ENCODE measurements at places on chromosomes 7 and 10.

DNA sequence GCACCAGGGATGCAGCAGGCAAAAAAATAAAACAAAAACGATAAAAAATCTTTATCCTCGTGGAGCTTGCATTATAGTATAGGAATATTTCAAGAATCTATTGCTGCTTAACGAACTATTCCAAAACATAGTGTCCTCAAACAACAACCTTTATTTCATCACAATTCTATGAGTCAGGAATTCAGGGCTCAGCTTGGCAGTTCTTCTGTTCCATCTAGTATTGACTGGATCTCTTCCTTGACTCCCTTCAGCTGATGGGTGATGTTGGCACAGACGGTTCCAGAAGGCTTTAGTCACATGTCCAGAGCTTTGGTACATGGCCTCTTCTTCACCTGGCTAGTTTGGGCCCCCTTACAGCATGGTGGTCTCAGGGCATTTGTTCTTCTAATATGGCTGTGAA, 88.0 kb downstream of the RTKN2 start:
- H3K4me3 ChIP-seq: no peak overlapping the region
- H3K27me3 ChIP-seq: no peaks in the 10 kb centered on the region
- no peak for DNase-seq
- peaks cover 69% of the 10 kb centered on the region for H3K4me1 ChIP-seq

GRCh38 chr10:50325449-50326171, 74.3 kb upstream of the ASAH2 start:
- peaks cover 19% of the 10 kb centered on the region for H3K4me1 ChIP-seq
- H3K27ac ChIP-seq: peak overlapping the region; percentile 16
- DNase-seq: no peak
- no peaks in the 10 kb centered on the region for H3K27me3 ChIP-seq
- H3K36me3 ChIP-seq: peaks cover 19% of the 10 kb centered on the region

GRCh38 chr7:106346678-106347217, 62.0 kb upstream of the NAMPT start:
- DNase-seq: peak; percentile 75
- H3K27me3 ChIP-seq: peaks cover 8% of the 10 kb centered on the region
- no peak overlapping the region for H3K4me3 ChIP-seq
- H3K27ac ChIP-seq: peak overlapping the region; percentile 87
- H3K36me3 ChIP-seq: peaks cover 8% of the 10 kb centered on the region

DNA sequence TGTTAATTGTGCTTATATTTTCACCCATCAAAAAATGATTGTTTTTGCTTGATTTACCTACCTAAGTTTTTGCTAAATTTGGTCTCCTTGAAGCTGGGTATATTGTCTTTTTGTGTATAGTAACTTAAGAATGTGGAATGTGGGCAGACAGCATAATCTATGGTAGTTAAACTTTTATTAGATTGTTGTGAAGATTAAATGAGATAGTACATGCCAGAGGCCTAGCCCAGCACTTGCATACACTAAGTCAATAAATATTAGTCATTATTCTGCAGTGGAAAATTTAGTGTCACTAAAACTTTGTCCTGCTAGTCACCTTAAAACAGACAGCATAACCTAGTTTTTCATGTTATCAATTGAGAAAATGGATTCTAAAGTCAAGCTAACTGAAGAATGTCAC, 19.3 kb upstream of the RPA3 start:
- H3K4me1 ChIP-seq: peaks cover 19% of the 10 kb centered on the region
- no peak overlapping the region for H3K27ac ChIP-seq
- DNase-seq: no peak
- no peaks in the 10 kb centered on the region for H3K27me3 ChIP-seq

- no peak overlapping the region for H3K4me3 ChIP-seq
- peaks cover 3% of the 10 kb centered on the region for H3K27me3 ChIP-seq
- no peak overlapping the region for H3K27ac ChIP-seq
- no peaks in the 10 kb centered on the region for H3K36me3 ChIP-seq
Observed at GRCh38 chr10:115963848-115964247, 309.2 kb downstream of the GFRA1 start.

DNA sequence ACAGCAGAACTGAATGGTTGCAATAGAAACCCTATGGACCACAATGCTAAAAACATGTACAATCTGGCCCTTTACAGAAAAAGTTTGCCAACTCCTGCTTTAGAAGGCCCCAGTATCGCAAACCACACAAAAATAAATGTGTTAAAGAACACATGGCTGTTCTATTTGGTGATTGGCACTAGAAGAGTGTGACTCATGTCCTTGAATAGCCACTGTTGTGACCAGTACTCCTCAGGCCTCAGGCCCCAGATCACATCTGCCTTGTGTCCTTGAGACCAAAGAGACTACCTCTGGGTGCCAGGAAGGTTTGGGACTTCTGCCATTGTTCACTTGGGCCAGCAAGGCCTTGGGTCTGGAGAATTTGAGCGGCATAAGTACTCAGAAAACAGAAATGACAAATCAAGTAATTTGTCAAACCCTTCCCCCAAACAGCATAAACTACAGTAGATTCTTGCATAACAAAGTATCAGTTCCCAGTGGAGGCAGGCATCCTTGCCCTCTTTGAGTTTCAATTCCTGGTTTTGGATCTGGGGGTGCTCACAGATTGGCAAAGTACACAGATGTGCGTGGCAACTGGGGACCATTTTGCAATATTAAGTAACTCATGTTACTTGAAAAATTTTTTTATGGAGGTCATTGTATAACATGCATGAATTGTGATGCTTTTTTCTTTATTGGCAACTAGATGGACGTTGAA, 50.2 kb downstream of the MTURN start:
- H3K36me3 ChIP-seq: peaks cover 3% of the 10 kb centered on the region
- no peak for DNase-seq
- H3K27me3 ChIP-seq: no peaks in the 10 kb centered on the region
- no peak overlapping the region for H3K27ac ChIP-seq
- H3K4me3 ChIP-seq: no peak overlapping the region

- H3K36me3 ChIP-seq: no peaks in the 10 kb centered on the region
- peaks cover 52% of the 10 kb centered on the region for H3K4me1 ChIP-seq
- no peak overlapping the region for H3K27ac ChIP-seq
- no peak for DNase-seq
Observed at GRCh38 chr7:121529003-121529402, 132.9 kb upstream of the FAM3C start.

- peaks cover 7% of the 10 kb centered on the region for H3K27me3 ChIP-seq
- H3K4me1 ChIP-seq: no peaks in the 10 kb centered on the region
- no peak overlapping the region for H3K27ac ChIP-seq
- no peak overlapping the region for H3K4me3 ChIP-seq
Observed at GRCh38 chr10:1293636-1294435, 237.7 kb downstream of the WDR37 start.

- H3K4me3 ChIP-seq: no peak overlapping the region
- H3K27ac ChIP-seq: peak overlapping the region; percentile 16
- H3K4me1 ChIP-seq: no peaks in the 10 kb centered on the region
- peaks cover 11% of the 10 kb centered on the region for H3K36me3 ChIP-seq
Observed at GRCh38 chr7:139950881-139951525, 111.7 kb downstream of the PARP12 start.

DNA sequence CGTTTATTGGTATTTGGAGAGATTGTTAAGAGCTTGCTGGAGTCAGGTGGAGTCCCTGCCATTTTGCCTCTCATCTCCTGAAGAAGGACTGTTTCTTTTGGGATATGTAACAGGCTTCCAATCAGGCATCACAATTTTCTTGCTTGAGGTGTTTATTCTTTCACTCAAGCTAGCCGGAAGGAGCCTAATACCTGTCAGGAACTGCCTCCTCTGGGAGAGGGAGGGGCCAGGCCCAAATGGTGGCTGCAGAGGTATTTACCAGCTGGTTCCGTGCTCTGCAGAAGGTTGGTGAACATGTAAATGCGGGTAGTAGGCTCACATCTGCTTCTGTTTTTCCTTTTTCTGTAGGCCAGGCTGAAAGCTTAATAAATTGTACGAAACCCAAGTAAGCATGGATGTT, 114.0 kb downstream of the TCF7L2 start:
- no peak for DNase-seq
- no peaks in the 10 kb centered on the region for H3K4me1 ChIP-seq
- H3K27ac ChIP-seq: no peak overlapping the region
- no peaks in the 10 kb centered on the region for H3K36me3 ChIP-seq
- no peaks in the 10 kb centered on the region for H3K27me3 ChIP-seq

DNA sequence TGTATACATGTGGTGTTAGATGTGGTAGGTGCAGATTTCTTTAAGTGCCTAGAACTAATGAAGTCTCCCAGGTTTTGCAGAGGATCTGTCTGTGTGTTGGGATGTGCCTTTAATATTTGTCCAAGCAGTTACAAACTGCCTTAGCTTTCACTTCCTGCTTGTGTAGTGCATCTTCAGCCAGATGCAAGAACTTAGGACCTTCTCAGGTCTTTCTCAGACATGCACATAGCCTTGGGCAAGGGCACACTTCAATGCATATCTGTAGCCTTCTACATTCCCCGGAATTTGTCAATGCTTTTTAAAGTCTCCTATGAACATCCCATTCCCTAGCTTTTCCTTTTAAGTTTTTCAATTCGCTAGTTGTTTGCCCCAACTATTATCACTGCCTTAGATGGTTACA, 47.2 kb upstream of the SLC39A12 start:
- H3K27ac ChIP-seq: no peak overlapping the region
- no peak for DNase-seq
- no peaks in the 10 kb centered on the region for H3K4me1 ChIP-seq
- no peaks in the 10 kb centered on the region for H3K36me3 ChIP-seq
- peaks cover 2% of the 10 kb centered on the region for H3K27me3 ChIP-seq

DNA sequence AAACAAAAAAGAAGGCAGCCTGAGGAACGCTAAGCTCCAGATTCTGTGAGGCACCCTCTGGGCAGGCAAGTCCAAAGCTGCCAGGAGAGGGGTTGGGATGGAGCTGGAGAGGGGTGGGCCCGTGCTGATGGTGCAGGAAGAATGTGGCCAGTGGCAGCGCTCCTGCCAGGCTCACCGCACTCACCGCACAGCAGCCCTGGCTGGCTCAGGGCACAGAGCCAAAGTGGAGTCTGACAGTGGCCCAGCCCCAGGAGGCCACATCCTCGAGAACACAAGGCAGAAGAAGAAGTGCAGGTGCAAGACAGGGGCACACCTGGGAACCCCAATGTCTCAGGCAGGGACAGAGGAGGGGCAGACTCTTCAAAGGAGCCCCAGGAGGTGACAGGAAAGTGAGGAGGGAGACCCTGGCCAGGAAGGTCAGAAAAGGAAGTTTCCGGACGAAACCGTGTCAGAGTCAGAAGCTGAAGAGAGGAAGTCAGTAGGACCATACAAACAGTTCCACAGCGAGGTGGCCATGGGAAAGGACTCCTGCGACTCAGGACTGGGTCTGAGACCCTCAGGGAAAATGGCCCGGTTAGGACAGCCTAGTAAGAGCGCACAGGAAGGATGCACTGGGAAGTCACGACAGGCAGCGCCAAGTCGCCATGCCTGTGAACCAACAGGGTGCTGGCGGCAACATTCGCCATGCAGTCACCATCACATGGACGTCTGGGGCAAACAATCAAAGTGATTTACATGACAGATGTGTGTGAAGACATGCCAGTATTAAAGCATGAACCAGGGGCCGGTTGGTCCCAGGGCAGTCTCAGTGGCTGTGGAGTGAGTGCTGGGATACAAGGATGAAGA, 54.4 kb downstream of the COBL start:
- no peak overlapping the region for H3K4me3 ChIP-seq
- peaks cover 2% of the 10 kb centered on the region for H3K4me1 ChIP-seq
- no peaks in the 10 kb centered on the region for H3K27me3 ChIP-seq
- DNase-seq: no peak

Measured in immature natural killer cell (primary cell).